ENCODE measurements at places on chromosomes 2 and 18.

- no peak for DNase-seq
Observed at GRCh38 chr18:34744569-34744968, 34.5 kb downstream of the DTNA start.

GRCh38 chr2:65015731-65016130 lies 26.5 kb downstream of the SLC1A4 start:
- DNase-seq, result peak; percentile 32

DNA sequence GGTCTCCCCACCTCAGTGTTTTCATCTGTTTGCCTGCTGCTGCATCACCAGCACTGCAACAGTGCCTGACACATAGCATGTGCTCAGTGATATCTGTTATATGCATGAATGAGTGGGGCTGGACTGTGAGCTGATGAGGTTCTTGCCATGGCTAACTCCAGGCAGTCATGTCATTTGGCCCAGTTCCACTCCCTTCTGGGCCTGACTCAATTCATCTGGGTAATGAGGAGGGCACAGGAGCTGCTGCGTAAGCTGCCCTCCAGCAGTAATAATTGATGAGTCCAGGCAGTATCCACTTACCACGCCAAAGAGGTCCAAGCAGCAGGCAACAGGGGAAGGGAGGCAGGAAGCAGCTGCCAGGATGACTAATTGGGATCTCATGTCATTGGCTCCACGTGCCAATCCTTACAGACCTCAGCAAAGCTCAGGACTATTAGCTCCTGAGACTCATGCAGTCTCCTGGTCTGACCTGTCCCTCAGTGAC lies 34.1 kb upstream of the MAT2A start:
- peak; percentile 99 for DNase-seq

GRCh38 chr2:65016789-65017188 lies 27.6 kb downstream of the SLC1A4 start:
- no peak for DNase-seq

DNA sequence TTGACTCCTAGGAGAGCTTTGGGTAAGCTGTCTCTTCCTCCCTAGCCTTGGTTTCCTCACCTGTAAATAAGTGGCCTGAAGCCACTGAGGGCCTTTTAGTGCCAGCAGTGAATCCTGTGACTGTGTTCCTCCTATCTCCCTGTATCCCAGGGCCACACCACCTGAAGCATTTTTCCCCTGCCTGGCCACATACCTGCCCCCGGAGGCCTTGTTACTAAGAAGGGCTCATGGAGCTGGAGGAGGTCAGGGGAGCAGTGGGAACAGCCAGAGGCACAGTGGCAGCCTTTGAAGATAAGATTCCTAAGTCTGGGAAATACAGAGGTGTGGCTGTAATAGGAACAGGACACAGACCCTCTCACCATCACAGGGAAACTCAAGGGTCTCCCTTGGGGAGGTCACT lies 162.4 kb downstream of the SMAD7 start:
- DNase-seq, result no peak
